ENCODE measurements at places on chromosomes 12 and 14.

DNA sequence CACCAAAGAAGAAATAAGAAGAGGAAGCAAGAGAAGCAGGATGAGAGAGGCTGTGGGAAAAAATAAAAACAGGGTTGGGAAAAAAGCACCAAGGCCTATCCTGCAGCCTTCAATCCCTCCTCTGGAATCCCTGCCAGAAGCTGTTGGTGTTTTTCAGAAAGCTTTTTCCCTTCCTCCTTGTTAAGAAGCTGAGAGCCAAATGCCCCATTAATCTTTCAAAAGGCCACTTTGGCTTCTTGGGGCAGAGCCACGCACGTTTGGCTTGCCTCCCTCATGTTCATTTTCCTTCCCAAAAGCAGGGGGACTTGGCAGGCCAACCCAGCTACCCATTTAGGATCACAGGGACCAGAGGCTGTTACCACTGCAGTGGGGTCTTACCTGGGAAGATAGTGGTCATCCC is 365.3 kb downstream of the NUAK1 start:
- no peak for DNase-seq

DNA sequence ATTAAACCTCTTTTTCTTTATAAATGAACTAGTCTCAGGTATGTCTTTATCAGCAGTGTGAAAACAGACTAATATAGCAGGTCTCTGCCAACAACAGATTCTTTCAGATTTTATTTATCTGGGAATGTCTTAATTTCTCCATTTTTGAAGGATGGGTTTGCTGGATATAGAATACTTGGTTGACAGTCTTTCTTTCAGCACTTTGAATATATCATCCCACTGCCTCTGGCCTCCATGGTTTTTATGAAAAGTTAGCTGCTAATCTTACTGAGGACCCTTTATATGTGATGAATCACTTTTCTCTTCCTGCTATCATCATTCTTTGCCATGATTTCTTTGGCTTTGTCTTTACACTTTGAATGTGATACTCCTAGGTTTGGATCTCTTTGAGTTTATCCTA is 148.0 kb downstream of the ANO6 start:
- DNase-seq: no peak

DNA sequence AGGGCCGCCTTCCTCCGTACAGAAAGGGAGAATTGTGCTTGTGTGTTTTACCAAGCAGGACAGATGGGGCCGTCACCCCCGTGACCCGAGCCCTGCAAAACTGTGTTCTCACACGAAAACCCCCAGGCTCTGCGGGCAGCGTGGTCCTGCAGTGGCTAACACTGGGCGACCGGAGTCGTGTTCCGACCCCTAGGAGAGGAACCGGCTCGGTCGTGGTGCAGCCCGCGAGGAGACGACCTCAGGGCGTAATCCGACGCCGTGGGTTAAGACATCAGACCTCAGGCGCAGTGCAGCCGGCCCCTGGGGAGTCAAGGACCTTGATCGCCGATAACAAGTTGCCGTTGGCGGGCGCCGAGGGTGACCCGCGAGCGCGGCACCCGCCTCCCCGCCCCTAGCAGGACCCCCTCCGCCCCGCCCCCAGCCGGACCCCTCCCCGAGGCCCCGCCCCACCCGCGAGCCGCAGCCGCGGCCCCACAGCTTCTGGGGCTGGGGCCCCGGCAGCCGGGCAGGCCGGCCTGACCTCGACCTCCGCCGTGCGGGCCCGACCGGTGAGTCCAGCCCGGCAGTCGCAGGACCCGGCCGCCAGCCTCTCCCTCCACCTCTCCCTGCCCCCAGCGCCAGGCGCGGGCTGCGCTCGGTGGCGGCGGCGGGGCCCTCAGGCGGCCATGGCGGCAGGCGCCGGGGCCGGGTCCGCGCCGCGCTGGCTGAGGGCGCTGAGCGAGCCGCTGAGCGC is at the start of gene CHPT1:
CHPT1 (plus strand) TSS at position 444 of the 733 bp plus-strand sequence; CDS start at position 666, 222 bp downstream.
- DNase-seq: peak; percentile 36

GRCh38 chr14:69632593-69633151 is 21.3 kb downstream of the SUSD6 start:
- no peak for DNase-seq

- DNase-seq: no peak
These were observed 17.9 kb upstream of the FAM234B start for GRCh38 chr12:13026286-13026685.

GRCh38 chr12:132818562-132818961 is 10.1 kb downstream of the GOLGA3 start:
- no peak for DNase-seq

DNA sequence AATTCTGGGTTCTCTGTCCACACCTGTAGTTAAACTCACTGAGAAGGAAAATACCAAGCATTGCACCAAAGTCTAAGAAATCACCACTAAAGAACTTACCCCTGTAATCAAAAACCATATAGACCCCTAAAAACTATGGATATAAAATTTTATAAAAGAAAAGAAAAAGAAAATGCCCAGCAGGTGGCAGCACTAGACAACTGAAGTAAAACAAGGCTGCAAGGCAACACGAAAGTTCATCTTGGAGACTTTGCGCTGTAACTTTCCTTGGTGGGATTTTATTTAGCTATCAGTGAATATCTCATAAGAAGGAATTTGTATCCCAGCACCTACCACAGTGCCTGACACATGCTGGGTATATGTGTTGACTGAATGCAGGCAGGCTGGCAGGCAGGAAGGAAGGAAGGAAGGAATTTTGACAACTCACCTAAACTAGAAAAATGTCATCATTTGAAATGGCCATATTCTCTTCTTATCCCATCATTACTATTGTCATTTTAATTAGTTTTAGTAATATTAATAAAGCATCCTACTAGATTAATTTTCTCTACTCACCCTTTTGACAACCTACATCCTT is 68.2 kb upstream of the ETV6 start:
- peak; percentile 68 for DNase-seq

- no peak for DNase-seq
These were observed 313.2 kb downstream of the SEC23A start for GRCh38 chr14:38789805-38790204.

DNA sequence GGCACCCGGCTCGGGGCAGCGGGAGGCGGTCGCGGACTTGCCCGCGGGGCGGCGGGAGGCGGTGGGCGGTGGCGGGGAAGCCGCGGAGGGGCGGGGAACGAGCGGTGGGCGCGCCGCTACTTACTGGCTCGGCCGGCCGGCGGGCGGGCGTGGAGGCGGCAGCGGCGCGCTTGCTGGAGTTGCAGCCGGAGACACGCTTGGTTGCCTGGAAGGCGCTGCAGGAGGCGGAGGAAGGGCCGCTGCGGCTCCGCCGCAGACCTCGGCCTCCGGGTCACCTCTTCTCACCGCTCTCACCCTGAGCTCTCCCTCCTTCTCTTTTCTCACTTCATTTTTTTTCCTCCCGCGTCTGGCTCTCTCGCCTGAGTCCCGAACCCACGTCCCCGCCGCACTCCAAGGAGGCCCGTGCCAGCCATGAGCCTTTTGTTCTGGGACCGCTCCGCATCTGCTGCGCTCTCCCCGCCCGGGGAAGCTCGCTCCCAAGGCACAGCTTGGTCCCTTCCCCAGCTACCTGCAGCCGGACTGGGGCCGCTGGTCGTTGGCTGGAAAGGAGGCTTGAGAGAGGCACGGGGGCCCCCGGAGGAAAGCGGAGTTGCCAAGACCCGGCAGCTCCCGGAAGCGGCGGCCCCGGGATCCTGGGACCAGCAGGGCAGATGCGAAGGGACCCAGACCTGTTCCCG is 592 bp upstream of the KCNK10 start:
- no peak for DNase-seq

DNA sequence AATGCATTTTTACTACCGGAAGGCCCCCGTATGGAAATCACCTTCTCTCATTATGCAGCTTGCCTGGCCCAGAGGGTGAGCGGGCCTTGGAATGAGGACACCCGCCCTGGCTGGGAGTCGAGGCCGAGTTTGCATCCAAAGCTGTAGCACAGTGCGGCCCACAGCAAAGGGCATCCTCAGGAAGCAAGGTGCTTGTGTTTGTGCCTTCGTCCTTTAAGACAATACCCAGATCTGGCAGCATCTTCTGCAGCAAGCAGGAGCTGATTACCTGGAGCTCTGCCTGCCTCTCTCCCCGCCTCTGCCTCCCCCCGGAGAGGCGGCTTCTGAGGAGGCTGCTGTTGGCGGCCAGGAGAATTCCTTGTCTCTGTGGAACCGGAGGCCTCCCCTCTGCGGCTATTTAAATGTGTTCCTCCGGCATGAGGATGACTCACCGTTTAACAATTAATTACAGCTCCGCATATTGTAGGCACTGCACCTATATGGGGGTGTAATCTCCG is 145.3 kb downstream of the CACNA1C start:
- DNase-seq: no peak

GRCh38 chr14:61193476-61193875 is 87.7 kb downstream of the TMEM30B start:
- no peak for DNase-seq

- no peak for DNase-seq
These were observed 138.9 kb upstream of the CCND2 start for GRCh38 chr12:4134448-4135263.

GRCh38 chr14:99684410-99684934 is 374 bp downstream of the CYP46A1 start:
- DNase-seq: peak; percentile 71

GRCh38 chr12:117363056-117363662 is 1.7 kb upstream of the NOS1 start:
- DNase-seq: no peak

GRCh38 chr12:110108309-110109036 is 15.7 kb upstream of the IFT81 start:
- DNase-seq: no peak

GRCh38 chr14:104547310-104547997 is 32.1 kb upstream of the C14orf180 start:
- DNase-seq: no peak

- DNase-seq: no peak
These were observed 7.1 kb downstream of the CSRP2 start for GRCh38 chr12:76871742-76872141.

GRCh38 chr12:2895511-2895910 is 4.8 kb downstream of the TULP3 start:
- no peak for DNase-seq

DNA sequence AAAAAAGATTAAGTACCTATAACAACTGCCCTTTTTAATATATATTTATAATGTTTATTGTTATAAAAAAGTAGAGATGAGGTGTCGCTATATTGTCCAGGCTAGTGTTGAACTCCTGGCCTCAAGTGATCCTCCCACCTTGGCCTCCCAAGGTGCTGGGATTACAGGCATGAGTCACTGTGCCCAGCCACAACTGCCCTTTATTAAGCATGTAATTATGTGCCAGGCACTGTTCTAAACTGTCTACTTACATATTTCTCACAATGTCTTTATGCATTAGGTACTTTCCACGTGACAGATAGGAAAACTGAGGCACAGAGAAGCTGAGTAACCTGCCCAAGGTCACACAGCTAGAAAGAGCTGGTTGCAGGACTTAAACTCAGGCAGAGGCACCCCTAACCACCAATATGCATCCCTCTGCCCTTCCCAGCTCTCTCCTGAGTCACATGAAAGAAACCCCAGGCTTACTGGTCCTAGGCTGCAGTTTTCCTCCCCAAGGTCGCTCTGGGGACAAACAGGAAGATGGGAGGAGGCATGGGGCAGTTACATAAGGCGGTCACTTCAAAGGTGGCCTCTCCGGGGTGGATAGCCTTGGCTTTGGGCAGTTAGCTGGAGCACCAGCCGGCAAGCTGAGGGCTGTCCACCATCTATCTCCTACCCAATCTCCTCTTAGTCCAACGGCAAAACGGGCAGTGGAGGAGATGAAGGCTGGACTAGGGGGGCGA is 54.6 kb upstream of the TBX3 start:
- DNase-seq: no peak

DNA sequence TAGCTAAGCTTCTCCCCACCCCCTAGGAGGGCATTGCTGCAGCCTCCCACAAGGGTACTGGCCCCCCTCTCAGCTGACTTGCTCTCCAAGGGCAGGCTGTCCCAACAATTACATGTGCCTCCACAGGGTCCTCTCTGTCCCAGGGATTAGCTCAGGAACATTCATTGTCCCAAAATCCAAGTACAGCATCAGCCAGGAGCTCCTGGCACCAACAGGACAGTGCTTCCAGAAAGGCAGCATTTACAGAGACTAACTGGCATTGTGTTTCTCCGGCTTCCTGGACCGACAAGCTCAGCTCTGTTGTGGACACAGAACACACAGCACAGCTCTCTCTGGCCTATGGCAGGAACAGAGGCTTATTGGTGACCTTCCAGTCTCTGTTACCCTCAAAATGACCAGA is 21.7 kb downstream of the ABCD4 start:
- no peak for DNase-seq
